ENCODE measurements at places on chromosomes 1 and 21.

GRCh38 chr21:45097827-45098387 lies 23.5 kb downstream of the ADARB1 start:
- no peak for DNase-seq

- DNase-seq, result no peak
Observed at GRCh38 chr1:8015036-8015808, 10.9 kb downstream of the ERRFI1 start.

- DNase-seq, result no peak
Observed at GRCh38 chr21:45780647-45781046, 137.1 kb downstream of the PCBP3 start.

DNA sequence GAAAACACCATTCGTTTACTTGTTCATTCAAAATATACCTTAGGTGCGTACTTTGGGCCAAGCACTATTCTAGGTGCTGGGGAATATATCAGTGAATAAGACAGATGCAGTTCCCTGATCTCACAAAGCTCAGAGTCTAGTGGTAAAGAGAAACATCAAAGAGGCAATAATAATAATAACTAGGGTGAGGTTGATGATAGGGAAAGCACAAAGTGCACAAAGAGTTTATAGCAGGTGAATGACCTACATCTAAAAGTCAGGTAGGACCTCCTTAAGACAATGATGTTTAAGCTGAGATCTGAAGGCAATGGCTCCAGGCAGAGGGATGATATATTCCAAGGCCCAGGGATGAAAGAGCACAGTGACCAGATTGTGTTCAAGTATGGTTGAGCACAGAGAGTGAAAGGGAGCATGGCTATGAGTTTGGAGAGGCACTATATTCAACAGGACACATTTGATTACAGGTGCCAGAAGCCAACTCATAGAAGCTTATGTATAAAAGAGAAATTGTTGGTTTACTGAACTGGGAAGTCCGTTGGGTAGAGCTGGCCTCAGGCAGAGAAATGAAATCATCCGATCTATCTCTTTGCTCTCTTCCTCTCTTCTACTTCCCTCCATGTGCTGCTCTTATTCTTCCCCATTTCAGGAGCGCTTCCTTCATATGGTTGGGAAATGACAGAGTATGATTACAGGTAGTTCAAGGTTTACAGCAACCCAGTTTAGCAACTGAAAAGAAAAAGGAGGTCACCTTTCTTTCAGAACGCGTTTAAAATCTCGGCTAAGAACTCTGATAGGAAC lies 23.0 kb upstream of the CCT8 start:
- no peak for DNase-seq

DNA sequence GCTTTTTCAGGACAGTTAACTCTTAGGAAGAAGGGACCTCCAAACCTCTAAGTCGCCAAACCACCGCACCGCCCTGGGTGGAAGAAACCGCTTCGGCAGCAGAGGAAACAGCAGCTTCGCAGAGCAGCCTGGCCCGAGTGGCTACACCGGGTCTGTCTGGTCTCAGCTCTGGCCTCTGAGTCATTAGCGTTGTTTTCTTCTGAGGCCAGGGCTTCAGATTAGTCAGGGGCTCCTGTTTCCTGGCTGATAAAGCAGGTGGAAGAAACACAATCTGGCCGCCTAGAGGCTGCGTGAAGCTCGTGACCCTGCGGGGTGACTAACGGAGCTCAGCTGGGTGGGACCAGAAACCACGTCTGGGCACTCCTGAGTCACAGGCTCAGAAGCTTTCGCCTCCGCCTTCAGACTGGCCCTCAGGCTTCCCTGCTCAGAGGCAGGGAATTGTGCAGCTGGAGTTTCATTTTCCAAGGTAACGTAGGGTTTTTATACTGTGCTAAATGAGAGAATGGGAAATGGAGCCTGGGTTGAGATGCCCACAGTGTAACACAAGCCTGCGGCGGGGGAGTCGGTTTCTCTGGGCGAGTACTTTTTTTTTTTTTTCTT lies 44.9 kb downstream of the CHAF1B start:
- peak; percentile 50 for DNase-seq

DNA sequence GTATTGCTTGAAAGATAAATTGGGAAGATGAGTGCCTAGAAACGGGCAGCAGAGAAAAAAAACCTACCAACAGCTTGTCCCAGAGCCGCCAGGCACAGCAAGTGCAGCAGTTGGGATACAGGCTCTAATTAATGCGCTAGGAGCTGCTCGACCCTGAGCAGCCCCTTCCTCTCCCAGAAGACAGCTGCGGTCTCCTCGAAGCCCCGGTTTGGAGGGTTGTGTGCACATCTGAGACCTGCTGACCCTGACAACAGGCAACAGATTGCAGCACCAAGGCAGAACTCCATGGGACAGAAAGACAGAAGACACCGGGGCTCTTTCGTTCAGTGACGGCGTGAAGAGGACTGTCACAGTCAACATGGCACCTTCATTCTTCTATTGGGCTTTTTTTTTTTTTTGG lies 101.4 kb downstream of the TSEN15 start:
- DNase-seq, result no peak
